ENCODE measurements at places on chromosomes 7 and 10.

- no peak for DNase-seq
Observed at GRCh38 chr10:91012502-91012901, 91.6 kb upstream of the ANKRD1 start.

DNA sequence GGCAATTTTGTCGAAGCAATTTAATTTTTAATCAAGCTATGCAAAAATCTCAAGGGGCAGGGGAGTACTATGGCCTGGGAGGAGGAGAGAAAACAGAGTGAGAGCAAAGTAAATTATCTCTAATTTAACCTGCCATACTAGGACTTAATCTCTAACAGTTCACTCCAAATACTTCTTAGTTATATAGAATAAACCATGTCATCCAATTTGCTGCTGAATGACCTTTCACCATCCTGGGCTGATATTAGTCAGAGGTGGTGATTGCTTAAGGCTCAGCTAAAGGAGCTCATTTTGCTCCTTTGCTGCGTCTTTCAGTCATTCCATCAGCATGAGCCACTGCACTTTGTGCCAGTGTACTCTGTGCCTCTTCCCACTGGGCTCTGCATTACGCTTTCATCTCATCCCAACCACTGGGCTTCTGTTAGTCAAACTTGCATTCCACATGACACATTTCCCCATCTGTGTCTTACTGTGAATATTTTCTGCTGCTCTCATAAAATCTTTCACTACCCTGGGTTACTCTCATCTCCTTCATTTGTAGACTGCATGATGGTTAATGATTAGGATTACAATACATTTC is 84.3 kb downstream of the CD36 start:
- DNase-seq, result peak; percentile 3

DNA sequence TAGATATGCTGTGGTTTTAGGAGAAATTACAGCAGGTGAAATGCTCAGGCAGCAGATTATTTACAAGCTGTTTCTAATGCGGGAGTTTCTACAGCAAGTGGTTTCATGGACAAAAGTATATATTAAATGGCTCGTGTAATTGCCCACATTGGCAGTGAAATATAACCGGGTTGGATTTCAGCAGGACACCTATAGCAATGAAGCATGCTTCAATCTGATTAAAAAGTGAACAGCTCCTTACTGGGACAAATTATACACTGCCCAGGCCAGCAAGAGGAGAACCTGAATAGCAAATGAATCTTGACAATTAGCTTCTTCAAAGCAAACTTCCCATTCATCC is 35.2 kb upstream of the LYZL1 start:
- DNase-seq, result no peak

DNA sequence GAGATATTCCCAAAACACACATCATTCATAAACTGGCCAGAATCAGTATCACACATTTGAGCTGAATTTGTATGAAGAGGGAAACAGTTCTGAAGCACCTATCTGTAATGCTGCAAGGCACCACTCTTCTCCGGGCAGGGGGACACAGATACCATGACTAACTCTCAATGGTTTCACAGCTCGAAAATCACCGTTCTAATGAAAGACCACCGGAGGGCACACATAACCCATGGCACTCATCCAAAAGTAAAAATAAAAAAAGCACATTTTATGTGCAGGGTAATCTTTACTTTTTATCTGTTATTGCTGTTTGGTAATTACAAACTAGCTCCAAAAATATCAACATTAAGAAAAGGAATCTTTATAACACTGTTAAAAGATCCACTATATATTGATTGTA is 137.5 kb downstream of the PARD3 start:
- no peak for DNase-seq

- no peak for DNase-seq
Observed at GRCh38 chr7:78686189-78686588, 767.3 kb downstream of the MAGI2 start.

DNA sequence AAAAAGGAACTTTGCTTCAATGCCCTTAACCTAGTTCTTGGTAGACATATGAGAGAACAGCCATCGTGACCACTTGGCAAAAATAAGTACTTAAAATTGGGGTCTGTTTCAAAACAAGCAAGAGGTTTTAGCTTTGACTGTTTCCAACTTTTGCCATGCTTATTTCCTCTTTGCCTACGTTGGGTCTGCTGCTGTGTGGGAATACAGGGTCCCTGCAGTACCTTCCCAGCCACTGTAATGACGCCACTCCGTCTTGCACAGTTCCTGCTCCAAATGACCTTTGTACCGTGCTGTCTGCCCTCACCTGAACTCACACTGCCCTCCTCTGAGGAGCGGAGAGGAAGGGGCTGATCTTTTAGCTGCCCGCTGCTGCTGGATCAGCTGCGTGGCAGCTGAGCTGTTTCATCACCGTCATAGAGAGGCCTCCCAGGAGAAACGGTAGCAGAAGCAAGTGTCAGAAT is 133.1 kb downstream of the MAPK8 start:
- no peak for DNase-seq

- no peak for DNase-seq
Observed at GRCh38 chr10:13079776-13080050, 20.2 kb upstream of the OPTN start.

DNA sequence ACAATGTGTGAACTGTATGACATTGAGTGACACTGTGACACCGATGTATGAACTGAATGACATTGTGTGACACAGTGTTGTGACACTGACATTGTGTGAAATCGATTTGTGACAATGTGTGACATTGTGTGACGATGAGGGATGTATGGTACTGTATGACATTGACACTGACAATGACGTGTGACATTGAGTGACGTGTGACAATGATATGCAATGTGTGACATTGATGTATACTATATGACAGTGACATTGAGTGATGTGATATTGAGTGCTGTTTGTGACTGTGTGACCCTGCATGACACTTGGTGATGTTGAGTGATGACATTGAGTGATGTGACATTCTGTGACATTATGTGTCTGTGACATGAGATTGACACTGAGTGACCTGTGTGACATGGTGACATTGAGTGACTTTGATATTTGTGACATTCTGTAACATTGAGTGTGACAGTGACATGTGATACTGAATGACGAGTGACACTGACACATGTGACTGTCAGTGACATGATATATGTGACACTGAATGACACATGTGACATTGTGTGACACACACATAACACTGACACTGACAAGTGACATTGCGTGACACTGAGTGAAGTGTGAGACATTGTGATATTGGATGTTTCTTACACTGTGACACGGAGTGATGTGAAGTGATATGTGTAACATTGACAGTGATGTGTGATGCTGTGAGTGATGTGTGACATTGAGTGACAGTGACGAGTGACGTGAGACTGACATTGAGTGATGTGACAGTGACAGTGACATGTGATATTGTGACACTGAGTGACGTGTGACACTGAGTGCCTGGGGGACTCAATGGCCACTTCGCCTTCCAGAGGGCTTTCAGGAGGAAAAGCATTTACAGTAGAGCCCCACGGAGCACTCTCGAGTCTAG is 167.5 kb downstream of the PRKAG2 start:
- DNase-seq, result no peak

- DNase-seq, result no peak
Observed at GRCh38 chr10:3040069-3040468, 27.3 kb upstream of the PFKP start.

GRCh38 chr10:125662584-125662983 is 20.4 kb downstream of the TEX36 start:
- DNase-seq, result no peak

DNA sequence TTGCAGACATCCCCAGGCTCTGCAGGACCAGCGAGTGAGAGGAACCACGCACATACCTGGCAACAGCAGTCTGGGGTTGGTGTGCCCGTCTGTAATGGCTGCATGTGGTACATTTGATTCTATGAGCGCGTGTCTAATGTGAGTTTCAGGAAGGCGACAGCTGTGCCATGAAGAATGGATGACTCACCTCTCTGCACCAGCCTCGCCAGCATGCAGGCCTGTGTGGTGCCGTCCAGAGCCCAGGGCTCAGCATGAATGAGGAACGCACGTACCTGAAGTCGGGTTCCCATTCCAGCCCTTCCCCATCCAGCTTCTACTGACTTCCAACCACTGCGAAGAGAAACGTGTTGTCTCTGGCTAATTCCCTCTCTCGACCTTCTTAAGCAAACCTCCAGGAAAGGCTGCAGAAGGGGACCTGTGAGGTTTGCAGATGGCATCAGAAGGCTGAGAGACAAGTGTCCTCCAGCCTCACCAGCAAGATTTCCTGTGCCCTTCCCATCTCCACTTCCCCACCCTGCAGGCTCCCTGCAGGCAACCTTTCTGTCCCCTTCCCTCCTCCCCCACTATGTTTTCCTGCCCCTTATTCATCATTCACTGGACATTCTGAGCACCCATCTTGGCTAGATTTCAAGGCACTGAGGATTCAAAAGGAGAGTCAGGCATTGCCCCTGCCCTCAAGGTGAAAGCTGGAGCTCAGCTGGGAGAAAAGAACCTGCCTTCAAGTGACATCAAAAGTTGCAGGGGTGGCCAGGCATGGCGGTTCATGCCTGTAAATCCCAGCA is 54.3 kb downstream of the ASB13 start:
- no peak for DNase-seq

GRCh38 chr10:58239561-58240169 is 28.0 kb downstream of the IPMK start:
- no peak for DNase-seq

- no peak for DNase-seq
Observed at GRCh38 chr10:24009736-24010135, 199.2 kb upstream of the KIAA1217 start.

DNA sequence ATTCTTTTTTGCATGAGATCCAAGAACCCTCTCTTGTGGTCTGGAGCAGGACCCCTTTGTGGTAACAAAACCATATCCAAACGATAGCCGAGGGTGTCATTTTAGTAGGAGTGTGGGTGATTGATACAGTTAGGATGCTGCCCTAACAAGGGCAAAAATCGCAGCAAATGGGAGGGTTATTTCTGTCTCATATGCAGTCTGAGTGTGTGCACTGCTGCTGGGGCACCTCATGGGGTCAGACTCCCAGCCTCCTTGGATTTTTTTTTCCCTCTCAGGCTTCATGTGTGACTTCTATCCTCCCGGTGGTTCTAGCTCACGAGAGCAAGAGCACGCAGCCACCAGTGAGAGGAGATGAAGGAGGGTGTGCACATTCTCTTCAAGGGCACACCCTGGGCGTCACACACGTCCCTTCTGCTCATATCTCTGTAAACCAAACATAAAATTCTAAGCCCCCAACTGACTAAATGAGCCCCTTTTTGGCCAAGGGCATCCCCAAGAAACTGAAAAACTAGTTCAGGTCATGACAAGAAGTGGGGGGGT is 28.6 kb upstream of the IL15RA start:
- DNase-seq, result no peak

DNA sequence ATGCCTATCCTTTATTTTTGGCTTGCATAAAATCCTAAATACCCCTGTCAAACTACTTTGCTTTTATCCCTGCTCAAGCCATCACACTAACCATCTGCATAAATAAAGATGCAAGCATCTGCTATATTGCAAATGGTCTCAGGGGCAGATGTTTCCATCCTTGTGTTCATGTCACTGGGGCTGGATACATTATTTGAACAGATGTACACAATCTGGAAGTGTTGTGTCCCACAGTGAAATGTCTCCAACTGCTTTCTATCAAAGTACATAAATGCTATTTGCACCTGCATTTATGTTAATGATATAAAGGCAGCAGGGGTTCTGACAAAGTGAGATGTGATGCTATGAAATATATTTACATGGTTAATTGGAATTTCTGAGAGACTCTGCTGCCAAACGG is 163.1 kb downstream of the ZNF438 start:
- DNase-seq, result no peak

- DNase-seq, result no peak
Observed at GRCh38 chr7:87058744-87059524, 520 bp downstream of the ELAPOR2 start.

GRCh38 chr10:4018054-4018511 is 233.1 kb upstream of the KLF6 start:
- no peak for DNase-seq

DNA sequence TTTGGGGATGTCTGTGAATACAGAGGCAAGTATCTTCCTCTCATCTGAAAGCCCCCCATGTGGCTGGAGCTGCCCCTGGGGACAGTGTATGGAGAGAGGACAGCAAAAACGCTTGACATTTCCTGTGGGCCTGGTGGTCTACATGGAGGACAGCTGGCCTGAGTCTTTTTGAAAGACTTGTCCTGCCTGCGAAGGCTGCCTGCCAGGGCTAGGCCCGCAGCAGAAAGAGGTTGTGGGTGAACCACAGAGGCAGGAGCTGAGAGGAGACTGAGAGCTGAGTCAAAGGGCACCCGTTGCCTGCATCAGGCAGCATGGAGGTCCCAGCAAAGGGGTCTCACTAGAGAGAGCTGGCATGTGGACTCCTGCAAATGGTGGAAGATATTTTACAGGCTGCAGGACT is 66.4 kb downstream of the KAT6B start:
- DNase-seq, result no peak

DNA sequence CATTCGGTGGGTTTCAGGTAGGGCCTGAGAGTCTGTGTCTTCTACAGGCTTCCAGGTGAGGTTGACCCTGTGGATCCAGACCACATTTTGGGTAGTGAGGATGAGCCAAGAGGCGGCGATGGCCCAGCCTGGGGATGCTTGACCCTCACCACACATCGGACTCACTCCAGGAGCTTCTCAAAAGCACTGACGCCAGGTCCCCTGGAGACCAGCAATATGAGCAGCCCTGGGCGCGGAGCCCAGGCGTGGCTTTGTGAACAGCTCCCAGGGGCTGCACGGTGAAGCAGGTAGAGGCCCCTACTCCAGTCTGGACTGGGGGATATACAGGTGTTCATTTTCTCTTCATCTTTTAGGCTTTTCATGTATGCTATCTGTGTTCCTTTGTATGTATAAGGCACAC is 139.7 kb upstream of the PCBD1 start:
- no peak for DNase-seq

Measured in esophagus squamous epithelium (tissue), 5 donors.